ENCODE measurements at places on chromosomes 5 and 9. TPM values are rescaled to one million over a fixed set of nuclear protein-coding genes. Genes with fewer than 3 reads are reported as not detected.

The DDX46 gene
- 29.9 TPM for total RNA-seq

The PRDM9 gene
- total RNA-seq, result not detected

The DROSHA gene
- 37.8 TPM for total RNA-seq

The OR1Q1 gene
- not detected for total RNA-seq

The CARTPT gene
- total RNA-seq, result not detected

The PCDHGA11 gene
- 4.7 TPM for total RNA-seq

The DMRT3 gene
- not detected for total RNA-seq

The PPP2R2B gene
- 1.2 TPM for total RNA-seq

The PCDHGB1 gene
- total RNA-seq, result 8.7 TPM

The PAEP gene
- not detected for total RNA-seq

The OGN gene
- 10.9 TPM for total RNA-seq

The OR13C4 gene
- total RNA-seq, result not detected

The SERF1A gene
- 2.0 TPM for total RNA-seq

The ADAMTS19 gene
- 0.47 TPM for total RNA-seq

The GLRA1 gene
- total RNA-seq, result not detected

The PCDHB4 gene
- total RNA-seq, result 2.4 TPM

The YTHDC2 gene
- 17.4 TPM for total RNA-seq

The ZBED3 gene
- total RNA-seq, result 8.6 TPM
